ENCODE measurements at places on chromosomes 11 and 22.

GRCh38 chr11:725624-726202 is 19.7 kb downstream of the EPS8L2 start:
- DNase-seq, result no peak

- no peak for DNase-seq
Measured at GRCh38 chr22:26109686-26110315, 59.5 kb upstream of the SEZ6L start.

DNA sequence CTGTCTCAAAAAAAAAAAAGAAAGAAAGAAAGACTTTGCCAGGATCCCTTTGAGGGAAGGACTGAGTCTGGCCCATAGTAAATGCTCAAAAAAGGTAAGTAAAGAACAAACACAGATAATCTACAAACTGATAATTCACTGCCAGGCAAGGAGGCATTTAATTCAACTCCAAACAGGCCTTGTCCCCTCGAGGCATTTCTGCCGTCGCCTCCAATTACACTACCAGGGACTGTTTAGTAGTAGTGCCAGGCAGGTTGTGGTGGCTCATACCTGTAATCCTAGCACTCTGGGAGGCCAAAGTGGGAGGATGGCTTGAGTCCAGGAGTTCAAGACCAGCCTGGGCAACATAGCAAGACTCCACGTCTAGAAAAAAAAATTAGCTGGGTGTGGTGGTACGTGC is 43.7 kb downstream of the PC start:
- DNase-seq, result no peak

DNA sequence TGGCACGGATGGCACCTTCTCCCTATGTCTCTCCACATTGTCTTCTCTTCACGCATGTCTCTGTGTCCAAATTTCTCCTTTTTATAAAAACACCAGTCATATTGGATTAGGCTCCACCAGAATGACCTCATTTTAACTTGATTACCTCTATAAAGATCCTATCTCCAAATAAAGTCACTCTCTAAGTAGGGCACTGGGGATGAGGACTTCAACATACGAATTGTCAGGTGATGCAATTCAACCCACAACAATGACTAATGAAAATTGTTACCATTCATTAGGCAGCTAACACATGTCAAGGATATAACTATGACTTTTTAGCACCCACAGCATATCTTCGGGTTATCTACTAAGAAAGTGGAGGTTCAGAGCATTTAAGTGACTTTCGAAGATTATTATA is 55.5 kb upstream of the USP47 start:
- DNase-seq, result no peak

- no peak for DNase-seq
Measured at GRCh38 chr11:63884196-63884932, 32.6 kb downstream of the RCOR2 start.

DNA sequence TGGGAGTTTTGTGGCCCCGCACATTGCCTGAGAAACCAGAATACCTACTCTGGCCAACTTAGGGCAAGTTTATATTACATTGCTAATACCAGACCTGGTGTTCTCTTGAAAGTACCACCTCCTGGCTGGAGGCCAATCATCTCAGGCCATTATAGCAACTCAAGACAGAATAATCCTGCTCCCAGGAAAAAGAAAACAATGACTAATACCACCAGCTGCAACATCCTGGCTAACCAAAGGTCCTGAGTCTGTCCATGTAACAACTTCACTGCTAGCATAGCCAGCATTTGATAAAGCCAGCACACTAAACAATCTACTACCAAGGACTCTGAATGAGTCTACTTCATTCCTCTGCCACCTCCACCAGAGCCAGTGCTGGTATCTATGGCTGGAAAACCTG is 1298.7 kb upstream of the CNTN5 start:
- no peak for DNase-seq
